Stimulated activated CD8-positive, alpha-beta memory T cell treated with anti-CD3 and anti-CD28 coated beads, Interleukin-2, amount 100 ng/mL, for 1 hour (primary cell): ENCODE measurements at places on chromosomes 3 and 15.

GRCh38 chr3:14206548-14207177 lies 28.0 kb downstream of the LSM3 start:
- DNase-seq = no peak

DNA sequence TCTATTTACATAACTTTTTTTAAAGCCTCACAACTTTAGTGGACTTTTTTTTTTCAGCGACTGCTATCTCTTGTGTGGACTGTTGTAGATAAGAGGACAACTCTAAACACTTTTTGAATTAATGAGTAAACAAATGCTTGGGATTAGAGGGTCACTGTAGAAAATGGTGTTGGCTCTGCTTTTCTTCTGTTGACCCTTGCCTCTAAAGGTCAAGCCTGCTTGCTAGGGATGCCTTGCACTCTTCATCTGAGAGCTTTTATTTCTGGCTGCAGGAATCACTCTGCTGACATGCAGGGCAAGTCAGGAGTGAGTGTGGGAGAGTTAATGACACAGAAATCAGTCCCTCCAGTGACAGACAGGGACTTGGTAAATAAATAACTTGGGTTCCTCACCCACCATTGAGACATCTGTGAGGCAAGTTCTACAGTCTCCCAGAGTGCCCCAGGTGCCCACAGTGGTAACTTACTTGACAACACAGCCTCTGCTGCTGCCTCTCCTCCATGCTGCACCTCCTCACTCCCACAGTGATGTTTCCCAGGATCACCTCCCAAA lies 390.1 kb downstream of the IL20RB start:
- DNase-seq = no peak

- no peak for DNase-seq
Measured at GRCh38 chr15:58182460-58183163, 44.4 kb downstream of the AQP9 start.

DNA sequence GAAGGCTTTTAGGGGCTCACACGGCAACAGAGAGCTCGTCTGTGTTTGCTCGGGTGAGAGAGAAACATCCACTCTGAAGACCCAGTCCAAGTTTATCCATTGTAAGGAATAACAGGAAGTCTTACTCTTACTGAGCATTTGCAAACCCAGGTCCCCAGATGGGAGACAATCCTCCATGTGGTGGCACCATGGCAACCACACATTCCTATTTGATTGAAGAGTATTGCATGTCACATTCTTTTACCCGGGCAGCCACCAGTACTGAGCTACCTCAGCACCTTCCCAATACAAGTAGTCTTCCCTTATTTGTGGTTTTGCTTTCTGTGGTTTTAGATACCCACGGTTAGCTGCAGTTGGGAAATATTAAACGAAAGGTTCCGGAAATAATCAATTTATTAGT lies 302.9 kb upstream of the RASGRP1 start:
- no peak for DNase-seq

DNA sequence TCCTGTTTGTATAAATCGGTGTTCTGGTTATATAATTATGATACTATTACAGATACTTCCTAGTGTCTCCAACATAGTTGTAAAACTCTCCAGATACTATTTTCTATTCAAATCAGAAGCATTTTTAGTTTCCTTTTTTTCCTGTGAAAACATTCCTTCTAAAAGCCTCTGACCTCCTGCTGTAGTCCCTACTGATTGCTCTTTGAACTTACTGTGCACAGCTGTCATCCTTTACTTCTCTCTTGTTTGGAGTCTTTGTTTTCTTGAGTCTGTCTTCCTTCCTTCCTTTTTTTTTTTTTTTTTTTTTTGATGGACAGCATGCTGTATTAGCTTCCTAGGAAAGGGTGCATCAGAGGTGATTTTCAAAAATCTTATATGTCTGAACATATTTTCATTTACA lies 28.9 kb downstream of the NR2C2 start:
- no peak for DNase-seq
